ENCODE measurements at places on chromosomes 7 and 10.
A peak's percentile ranks its signal among the peaks of the same experiment; 100 is the strongest.

GRCh38 chr10:110681023-110681681, 37.0 kb downstream of the RBM20 start:
- DNase-seq, result no peak

DNA sequence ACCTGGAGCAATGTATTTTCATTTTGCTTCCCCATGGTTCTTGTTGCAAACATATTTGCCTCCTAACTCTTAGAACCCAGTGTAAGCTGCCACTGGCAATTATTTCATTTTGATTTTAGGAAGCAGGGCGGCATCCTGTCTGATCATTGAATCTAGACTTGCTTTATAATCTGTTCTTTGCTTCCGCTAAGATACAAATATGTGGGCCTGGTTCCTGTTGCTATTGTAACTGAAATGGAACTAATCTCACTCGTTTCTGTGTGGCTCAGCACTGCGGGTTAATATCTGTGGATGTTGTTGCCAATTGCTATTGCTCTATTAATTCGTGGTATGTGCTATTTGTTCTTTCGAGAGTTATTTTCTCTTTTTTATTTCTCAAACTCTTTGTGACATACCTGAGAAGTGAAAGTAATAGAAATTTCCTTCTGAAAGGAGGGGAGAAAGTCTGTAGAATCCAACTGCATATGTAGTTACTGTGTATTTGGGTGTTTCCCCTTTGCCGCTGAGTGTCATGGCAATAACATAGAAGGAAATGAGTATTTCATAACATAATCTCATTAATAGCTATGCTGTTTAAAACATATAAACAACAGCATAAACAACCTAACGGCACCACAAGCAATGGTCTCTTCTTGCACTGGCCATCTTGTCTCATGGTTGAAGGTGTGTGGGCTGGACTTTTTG, 62.4 kb downstream of the FZD1 start:
- DNase-seq, result no peak

- no peak for DNase-seq
Measured at GRCh38 chr10:28587270-28587969, 54.5 kb downstream of the WAC start.

- DNase-seq, result no peak
Measured at GRCh38 chr10:89163265-89163995, 43.7 kb downstream of the CH25H start.

- DNase-seq, result no peak
Measured at GRCh38 chr10:105413997-105414396, 772.9 kb downstream of the SORCS3 start.

- no peak for DNase-seq
Measured at GRCh38 chr10:3579845-3580244, 205.2 kb downstream of the KLF6 start.

- DNase-seq, result peak; percentile 15
Measured at GRCh38 chr7:1340031-1340430, 107.4 kb downstream of the UNCX start.

- DNase-seq, result no peak
Measured at GRCh38 chr10:63171255-63171855, 38.2 kb downstream of the NRBF2 start.

DNA sequence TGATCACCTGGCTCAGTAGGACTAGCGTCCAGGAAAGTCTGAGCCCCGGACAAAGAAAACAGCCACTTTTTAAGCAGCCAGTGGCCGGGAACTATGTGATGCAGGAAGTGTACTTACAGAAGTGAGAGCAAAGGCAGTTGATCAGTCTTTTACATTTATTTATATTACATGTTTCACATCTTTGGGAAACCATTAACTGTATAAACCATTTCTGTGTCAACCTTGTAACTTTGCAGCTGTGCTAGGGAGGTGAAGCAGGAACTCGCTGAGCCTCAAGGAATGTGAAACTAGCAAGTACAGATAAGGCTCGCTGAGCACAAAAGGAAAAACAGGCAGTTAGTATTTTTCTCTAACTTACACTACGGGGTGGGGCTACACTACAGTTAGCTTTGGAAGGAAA, 39.9 kb upstream of the HECW1 start:
- no peak for DNase-seq

GRCh38 chr10:96947036-96947435, 114.9 kb downstream of the LCOR start:
- no peak for DNase-seq

- DNase-seq, result no peak
Measured at GRCh38 chr7:12640299-12641096, 46.9 kb upstream of the ARL4A start.

GRCh38 chr7:152759949-152760853, 649 bp downstream of the ACTR3B start:
- DNase-seq, result no peak

- no peak for DNase-seq
Measured at GRCh38 chr7:20157456-20157855, 59.7 kb downstream of the MACC1 start.

- DNase-seq, result no peak
Measured at GRCh38 chr10:33539116-33539515, 204.6 kb upstream of the NRP1 start.

DNA sequence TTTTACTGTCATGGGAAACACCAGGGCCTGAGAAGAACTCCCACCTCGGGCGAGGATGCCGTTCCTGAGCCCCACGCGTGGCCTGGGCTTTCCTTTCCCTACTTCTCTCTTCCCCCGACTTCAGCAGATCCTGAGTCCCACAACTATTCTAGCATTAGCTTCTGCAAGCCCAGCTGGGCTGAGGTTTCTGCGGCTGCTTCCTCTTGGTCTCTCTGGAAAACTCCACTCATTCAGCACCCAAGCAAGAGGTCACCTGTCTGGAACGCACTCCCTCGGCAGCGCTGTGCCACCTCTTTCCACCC, 761 bp upstream of the DOCK1 start:
- no peak for DNase-seq

DNA sequence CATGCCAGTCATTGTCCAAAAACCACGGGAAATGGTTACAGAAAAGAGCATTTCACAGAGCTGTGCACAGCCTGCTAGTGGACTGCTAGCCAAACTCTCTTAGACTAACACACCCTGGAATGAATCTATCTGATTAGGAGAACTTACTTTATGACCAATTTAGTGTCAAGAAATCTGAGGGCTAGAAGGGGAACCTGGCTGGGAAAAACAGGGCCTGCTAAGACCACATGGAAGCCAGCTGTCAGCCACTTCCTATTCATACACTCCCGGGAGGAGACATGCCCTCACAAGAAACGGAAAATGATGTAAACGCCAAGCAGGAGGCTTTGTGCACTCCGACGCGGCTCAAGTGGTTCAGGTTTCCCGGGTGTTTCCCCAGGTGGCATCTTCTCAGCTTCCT, 54.8 kb downstream of the MPP7 start:
- DNase-seq, result peak; percentile 62

- DNase-seq, result peak; percentile 59
Measured at GRCh38 chr7:336810-337566, 47.0 kb downstream of the FOXL3 start.

DNA sequence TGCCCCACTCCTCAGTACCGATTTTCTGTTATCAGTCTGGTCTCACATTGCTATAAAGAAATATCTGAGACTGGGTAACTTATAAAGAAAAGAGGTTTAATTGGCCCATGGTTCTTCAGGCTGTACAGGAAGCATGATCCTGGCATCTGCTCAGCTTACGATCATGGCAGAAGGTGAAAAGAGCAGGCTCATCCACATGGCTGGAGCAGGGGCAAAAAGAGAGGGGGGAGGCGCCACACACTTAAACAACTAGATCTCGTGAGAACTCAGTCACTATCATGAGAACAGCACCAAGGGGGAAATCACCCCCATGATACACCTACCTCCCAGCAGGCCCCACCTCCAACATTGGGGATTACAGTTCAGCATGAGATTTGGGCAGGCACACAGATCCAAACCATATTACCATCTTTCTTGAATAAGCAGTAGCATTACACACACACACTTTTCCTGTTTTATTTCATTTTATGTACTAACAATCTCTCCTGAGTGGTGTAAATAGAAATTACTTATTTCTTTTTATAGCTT, 53.3 kb downstream of the TRIM24 start:
- no peak for DNase-seq

DNA sequence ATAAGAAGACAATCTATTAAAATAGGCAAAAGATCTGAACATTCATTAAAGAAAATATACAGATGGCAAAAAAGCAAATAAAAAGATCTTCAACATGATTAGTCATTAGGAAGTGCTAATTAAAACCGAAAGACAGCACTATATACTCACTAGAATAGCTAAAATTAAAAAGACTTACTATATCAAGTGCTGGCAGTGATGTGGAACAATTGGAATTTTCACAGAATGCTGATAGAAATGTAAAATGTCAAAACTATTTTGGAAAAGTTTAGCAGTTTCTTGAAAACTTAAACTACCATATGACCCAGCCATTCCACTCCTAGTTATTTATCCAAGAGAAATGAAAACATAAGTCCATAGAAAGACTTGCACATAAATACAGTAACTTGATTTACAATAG, 25.0 kb upstream of the TLL2 start:
- DNase-seq, result no peak

DNA sequence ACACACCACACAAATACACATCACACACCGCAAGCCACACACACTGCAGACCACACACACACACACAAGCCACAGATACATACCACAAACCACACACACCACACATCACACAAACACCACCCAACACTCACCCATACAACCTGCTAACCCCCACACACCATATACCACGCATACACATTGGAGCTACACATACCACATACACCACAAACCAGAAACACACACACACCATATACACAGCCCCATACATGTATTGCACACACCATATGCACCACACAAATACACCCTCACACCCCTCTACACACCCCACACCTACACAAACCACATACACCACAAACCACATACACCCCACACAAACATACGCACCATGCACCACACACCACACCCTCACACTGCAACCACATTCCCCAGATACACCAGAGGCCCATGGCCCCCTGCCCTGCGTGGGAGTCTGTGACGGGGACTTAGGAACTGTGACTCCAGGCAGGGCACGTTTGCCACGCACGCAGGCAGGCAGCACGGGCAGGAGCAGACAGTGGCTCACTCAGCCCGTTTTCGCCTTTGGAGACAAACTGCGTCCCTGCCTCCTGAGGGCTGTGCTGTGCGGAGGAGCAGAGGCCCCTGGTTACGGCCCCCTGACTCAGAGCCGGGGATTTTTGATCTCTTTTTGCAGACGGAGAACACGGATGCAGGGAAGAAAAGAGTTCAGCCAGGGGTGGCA, 52.6 kb downstream of the TMEM209 start:
- DNase-seq, result no peak

- no peak for DNase-seq
Measured at GRCh38 chr10:128102480-128103228, 23.6 kb downstream of the MKI67 start.

- peak; percentile 75 for DNase-seq
Measured at GRCh38 chr10:114301951-114302710, 63.1 kb downstream of the VWA2 start.

DNA sequence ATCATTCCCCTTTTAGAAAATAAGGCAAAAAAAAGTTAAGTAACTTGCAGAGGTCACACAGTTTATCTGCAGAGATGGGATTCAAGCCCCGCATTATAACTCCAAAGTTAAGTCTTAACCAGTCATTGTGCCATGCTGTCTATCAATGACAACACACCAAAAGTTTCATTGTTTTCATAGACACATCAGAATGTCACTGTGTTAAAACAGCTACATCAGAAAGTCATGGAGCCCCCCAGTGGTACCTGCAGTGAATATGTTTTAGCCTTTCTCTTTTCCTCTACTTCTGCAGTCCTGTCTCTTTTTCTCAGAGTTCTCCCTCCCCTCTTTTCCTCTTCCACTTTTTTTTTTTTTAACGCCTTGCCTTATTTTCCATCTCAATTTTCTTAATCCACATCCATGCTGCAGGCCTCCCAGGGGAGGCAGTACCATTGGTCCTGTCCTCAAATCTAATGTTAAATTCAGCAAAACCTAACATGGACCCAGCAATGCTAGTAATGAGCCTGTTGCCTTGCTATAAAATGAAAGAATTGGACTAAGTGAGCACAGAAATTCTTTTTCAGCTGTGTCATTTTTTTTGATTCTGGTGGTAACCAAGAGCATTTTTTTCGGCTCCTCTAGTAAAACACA, 3.8 kb upstream of the NRCAM start:
- no peak for DNase-seq

DNA sequence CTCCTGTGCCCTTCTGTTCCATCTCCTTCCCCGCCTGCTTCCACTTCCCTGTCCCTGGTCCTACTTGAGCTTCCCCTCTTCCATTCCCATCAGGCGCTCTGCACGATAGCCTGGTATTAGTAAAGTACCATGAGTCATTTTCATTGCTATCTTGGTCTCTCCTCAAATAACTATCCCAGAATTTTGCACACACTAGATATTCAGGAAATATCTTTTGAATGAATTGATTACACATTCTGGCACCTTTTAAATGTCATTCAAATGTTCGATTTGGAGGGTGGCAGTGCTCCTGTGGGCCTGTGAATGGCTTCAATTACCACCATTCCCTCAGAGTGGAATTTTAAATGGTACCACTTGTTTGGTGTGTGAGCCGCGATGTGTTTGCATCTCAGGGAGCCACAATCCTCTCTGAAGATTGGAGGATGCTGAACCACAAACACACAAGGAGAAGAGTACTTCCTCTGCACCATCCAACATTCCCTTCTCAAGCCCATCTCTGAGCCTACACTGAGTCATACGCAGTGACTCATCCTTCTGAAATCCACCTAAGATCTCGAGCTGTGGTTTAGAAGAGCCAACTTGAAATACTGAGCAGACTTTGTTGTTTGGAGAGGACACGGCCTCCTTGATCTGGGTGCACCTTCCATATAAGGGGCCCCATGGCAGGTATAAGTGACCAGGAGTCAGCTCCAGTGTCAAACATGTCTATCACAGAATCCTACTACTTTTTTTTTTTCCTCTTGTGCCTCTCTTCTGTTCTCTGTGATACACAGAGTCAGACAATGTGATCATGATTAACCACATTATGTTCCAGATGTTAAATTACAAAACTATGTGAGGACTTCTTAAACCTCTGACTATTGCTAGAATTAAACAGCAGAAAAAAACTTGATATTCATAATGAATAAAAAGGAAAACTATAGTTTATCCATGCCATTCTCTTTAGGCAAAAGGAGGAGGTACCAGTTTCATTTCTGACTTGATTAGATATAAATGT, 81.9 kb downstream of the BMPER start:
- no peak for DNase-seq

DNA sequence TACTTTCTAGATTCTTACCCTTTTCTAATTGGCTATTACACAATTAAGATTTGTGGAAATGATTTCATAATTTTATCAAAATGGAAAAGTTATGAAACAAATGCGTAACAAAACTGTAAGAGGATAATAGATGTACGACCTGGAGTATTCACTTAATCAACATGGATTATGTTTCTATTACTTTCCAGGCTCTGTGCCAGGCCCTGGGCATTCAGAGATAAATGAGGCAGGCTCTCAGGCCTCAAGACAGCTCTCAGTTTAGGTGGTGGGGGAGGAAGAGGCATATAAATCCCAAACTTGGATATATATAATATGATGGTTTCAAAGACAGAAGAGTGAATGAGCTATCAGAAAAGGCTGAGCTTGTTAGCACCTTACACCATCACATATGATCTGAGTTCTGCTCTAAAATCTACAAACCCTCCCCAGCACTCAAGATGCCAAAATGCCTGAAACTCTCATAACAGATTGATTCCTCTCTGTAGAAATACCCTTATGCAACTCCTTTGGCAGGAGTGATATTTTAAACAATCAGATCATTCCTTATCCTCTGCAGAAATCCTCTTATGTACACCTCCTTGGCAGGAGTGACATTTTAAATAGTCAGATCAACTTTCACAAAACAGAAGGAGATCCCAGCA, 42.5 kb downstream of the ACBD5 start:
- DNase-seq, result no peak

GRCh38 chr7:30974605-30975255, 11.0 kb downstream of the GHRHR start:
- no peak for DNase-seq
